Stimulated activated naive B cell treated with anti-CD40 and anti-IgM and Interleukin-4, amounts not matched to agents 10 μg/mL and 1 μg/mL and 100 μg/mL, for 72 hours (primary cell): ENCODE measurements at places on chromosomes 5 and 9.

- DNase-seq: no peak
Measured at GRCh38 chr9:78196258-78196657, 39.6 kb upstream of the CEP78 start.

DNA sequence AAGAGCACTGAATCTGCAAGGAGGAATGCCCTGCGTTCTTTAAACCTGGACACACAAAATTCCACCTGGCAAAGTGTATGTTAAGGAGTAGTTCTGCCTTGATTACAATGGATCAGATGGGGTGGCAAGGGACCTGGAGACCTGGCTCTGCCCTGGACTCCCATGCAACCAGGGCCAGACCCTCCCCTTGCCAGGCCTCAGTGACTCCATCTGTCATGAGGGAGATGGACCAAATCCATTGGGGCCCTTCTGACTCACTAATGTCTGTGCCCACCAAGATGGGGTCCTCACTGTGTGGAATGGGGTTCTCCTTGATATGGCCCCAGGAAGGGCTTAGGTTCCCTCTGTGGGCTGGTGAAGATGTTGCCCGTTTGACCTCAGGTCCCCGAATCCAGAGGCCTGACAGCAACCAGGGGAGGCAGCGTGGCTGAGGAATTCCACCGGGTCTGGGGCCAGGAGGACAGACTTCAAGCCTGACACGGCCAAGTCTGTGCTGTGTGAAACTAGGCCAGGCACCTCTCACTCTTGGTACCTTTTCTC, 100.3 kb downstream of the PAX5 start:
- no peak for DNase-seq

DNA sequence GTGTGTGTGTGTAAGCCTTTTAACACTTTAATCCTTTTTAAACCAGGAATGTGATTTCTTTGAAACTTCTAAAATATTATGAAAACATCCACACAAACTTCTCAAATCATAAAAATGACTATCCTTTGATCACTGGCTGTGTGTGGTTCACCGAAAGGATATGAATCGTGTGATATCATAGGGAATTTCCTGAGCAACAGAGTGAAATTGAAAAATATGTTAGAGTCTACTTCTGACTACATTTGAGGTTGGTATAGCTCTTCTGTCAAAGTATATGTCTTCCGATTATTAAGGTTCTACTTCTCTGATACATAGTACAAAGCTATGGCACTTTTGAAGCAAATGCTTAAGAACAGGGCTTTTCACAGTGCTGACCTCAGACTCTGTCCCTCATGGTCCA, 40.3 kb downstream of the RGMB start:
- no peak for DNase-seq

DNA sequence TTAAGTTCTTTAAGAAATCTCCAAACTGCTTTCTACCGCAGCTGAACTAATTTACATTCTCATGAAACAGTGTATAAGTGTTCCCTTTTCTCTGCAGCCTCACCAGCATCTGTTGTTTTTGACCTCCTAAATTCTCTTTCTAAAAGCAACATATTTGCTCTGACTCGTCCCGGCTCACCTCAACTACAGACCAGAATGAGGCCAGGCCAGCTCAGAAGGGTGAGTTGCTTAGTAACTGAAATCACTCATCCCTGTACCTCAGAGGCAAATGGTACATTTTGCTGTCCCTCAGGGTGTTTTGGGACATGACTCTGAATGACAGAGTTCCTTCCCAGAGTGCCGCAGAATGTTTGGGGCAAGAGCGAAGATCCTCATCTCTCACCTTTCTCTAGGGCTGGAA, 127.5 kb downstream of the FRMD3 start:
- no peak for DNase-seq

DNA sequence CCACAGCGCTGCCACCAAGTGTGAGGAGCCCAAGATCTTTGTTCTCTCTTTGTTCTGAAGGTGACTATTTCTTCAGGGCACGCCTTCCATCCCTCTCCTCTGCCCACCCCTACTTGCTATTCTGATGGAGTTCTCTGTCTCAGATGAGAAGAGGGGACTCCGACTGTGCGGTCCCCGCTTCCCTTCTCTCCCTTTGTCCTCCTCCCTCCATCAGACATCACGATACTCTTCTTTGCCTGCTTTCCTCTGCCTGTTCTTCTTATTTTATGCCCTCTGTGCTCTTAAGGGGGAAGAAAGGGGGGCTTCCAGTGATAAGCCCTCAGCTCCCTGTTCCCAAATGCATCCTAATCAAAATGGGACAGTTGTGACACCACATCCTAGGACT, 307.8 kb downstream of the RAB3C start:
- DNase-seq: no peak

GRCh38 chr5:109373932-109374331, 35.8 kb downstream of the PJA2 start:
- no peak for DNase-seq

DNA sequence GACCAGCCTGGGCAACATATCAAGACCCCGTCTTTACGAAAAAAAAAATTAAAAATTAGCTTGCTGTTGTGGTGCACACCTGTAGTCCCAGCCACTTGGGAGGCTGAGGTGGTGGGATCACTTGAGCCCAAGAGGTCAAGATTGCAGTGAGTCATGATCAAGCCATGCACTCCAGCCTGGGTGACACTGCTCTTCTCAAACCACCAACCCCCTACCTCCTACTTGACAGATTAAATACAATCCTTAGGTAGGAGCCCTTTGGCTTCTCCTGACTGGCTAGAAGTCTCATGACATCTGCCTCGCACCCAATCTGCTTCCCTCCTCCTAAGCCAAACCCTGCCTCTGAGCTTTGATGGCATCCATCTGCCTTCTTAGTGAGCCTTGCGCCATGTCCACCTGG, 11.6 kb upstream of the FBP1 start:
- DNase-seq: no peak

GRCh38 chr9:76177931-76178330, 216.3 kb downstream of the RFK start:
- no peak for DNase-seq

DNA sequence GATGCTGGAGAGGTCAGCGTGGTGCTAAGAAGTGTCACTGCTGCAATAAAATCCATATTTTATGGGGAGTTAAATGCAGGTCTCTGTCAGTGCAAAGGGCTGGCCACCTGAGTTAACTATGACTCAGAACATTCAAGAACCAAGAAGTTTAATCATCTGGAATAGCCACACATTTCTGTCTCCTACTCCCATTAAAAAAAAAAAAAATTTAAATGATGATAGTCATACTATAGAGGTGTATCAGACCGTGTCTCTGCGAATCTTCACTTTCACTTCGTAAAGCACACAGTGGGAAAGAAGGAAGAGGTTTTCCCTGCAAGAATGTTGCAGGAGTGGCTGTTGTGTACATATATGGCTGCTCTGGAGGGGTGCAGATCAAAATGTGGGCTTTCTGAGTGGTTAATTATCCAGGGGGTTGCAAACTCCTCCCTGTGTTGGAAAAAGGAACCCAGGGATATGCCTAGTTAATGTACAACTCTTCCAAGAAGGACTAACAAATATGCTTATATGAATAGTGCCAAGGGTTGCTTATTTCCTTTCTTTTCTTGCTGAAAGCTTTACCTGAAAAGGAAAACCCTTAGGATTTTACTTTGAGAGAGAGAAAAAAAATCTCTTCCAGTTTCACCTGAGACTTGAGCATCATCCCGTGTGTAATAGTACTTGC, 1.5 kb downstream of the CDH6 start:
- DNase-seq: no peak

GRCh38 chr5:55903121-55903701, 52.1 kb downstream of the IL31RA start:
- peak; percentile 71 for DNase-seq

GRCh38 chr9:87713278-87713987, 12.5 kb upstream of the CTSL start:
- DNase-seq: no peak

- no peak for DNase-seq
Measured at GRCh38 chr9:92715488-92716231, 45.7 kb upstream of the IPPK start.

- DNase-seq: no peak
Measured at GRCh38 chr5:98917433-98917832, 11.4 kb downstream of the CHD1 start.

GRCh38 chr5:134840811-134841210, 5.0 kb upstream of the C5orf24 start:
- DNase-seq: no peak

DNA sequence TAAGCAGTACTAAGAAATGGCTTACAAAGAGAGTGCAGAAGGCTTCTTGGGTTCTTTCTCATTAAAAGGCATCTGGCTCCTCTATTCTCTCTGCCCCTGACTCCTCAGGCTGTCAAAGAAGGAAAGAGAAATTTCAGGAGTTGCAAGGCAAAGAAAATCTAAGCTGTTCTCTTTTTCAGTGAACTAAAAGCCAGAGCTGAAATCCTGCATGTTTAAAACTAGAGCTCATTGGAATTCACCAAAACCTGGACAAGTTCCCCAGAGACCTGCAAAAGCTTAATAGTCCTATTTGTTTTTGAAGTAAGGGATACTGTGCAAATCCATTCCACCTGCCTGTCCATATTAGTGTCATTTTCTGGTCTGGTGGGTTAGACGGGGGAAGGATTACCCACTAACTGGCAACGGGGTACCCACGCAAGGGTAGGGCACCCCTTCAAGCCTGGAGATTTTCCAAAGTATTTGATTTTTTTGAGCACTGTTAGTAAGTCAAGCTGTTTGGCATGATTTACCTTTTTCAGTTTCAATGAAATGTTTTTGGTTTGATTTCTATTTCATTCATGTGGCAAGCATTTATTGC, 179.3 kb downstream of the FSTL4 start:
- DNase-seq: no peak

DNA sequence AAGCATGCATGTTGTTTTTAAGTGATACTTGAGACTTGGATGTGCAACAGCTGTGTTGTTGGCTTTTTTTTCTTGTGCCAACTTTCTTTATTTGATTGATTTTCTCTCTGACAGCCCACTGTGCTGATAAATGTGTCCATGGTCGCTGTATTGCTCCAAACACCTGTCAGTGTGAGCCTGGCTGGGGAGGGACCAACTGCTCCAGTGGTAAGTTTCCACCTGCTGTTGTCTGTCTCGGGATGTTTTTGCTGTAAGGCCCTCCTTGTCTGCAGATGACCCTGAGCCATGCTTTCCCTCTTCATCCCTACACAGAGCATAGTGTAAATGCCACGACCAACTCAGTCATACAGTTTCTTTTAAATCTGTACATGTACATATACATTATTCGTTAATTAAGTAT, 79.2 kb downstream of the MEGF10 start:
- DNase-seq: no peak

DNA sequence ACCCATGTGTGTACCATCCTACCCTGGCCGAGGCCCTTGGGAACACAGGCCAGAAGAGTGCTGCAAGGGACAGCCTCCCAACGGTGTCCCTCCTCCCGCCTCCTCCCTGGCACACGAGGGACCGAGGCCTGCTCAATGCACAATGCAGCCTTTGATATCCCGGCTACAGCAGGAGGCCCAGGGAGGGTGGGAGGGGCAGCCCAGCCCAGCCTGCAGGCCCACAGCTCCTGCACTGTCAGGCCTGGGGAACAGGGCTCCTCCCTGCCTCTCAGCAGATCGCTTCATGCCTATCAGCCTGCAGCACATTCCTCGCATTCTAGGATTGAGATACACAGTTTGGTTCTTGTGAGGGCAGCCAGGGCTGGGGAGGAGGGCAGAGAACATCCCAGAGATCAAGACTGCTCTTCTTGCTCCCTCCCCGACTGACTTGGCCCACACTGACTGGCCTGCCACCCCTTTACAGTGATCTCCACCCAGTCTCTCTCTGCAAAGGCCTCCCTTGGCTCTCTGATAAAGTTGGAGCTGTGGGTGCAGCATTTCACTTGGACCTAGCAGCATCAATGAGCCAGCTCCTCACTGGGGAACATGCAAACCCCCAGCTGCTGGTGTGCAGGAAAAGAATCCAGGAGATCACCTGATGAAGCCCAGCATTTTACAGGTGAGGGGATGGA, at the start of gene SH3TC2:
TSS of gene SH3TC2 (minus strand) at position 46 of the 671 bp plus-strand sequence. CDS start at position 6, 40 bp downstream.
- DNase-seq: no peak

DNA sequence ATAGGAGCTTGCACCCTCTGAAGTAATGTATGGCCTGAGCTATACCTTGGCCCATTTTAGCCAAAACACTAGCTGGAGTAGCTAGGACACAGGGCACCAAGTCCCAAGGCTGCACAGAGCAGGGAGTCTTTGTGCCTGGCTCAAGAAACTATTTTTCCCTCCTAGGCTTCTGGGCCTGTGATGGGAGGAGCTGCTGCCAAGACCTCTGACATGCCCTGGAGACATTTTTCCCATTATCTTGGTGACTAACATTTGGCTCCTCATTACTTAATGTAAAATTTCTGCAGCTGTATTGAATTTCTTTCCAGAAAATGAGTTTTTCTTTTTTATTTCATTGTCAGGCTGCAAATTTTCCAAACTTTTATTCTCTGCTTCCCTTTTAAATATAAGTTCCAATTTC, 1099.2 kb downstream of the CDH18 start:
- DNase-seq: no peak

DNA sequence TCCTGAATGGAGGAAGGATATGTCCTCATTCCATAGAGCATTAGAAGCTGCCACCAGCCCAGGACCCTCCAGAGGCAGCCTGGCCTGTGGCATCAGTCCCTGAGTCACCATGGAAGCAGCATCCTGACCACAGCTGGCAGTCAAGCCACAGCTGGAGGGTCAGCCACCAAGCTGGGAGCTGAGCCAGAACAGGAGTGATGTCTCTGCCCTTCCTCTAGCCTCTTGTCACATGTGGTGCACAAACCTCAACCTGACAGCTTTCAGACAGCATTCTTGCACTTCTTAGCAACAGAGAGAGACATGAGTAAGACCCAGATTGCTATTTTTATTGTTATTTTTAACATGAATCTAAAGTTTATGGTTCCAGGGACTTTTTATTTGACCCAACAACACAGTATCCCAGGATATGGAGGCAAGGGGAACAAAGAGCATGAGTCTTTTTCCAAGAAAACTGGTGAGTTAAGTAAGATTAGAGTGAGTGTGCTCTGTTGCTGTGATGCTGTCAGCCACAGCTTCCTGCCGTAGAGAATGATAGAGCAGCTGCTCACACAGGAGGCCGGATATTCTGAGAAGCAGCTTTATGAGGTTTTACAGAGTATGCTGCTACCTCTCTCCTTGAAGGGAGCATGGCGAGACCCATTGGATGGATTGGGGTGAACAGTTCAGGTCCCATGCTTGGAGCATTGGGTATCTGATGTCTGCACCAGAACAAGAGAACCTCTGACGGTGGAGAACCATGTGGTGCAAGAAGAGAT, 13.0 kb upstream of the CYFIP2 start:
- DNase-seq: no peak

GRCh38 chr5:35468811-35469210, 148.9 kb upstream of the SPEF2 start:
- no peak for DNase-seq

DNA sequence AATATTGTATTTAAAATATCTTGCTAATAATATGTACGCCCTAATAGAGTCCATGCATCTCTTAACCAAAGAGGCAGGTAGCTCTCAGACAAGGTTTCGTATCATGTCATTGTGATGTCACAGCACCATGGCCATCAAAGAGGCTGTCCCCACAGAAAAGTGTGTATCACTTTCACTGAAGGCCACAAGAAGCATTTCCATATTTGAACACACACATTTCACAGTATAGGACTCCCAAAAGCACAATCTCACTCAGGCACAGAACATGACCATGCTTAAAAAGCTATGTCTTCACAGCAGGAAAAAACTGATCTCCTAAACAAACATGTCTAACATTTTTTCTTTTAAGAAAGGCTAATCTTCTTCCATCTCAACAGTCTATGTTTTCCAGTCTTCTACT, 133.8 kb downstream of the DENND1A start:
- no peak for DNase-seq

GRCh38 chr5:76696251-76696650, 19.7 kb upstream of the F2R start:
- DNase-seq: no peak

GRCh38 chr5:78845470-78845869, 139.6 kb downstream of the ARSB start:
- no peak for DNase-seq

GRCh38 chr5:123181394-123181801, 92.4 kb downstream of the PRDM6 start:
- no peak for DNase-seq
